ENCODE measurements at places on chromosomes 7 and 10. TPM values are rescaled to one million over a fixed set of nuclear protein-coding genes. Genes with fewer than 3 reads are reported as not detected.

Gene MOGAT3
- polyA plus RNA-seq: not detected

Gene NRCAM
- 106 TPM for polyA plus RNA-seq

Gene RBM20
- polyA plus RNA-seq: 0.17 TPM

Gene YWHAG
- polyA plus RNA-seq: 215 TPM

Gene TMEM229A
- polyA plus RNA-seq: 1.9 TPM

Gene SFRP4
- polyA plus RNA-seq: 0.81 TPM

Gene CAMK1D
- polyA plus RNA-seq: 169 TPM

Gene HYAL4
- not detected for polyA plus RNA-seq

Gene SPDYE16
- not detected for polyA plus RNA-seq

Gene TUBB8
- 0.29 TPM for polyA plus RNA-seq

Gene TBC1D12
- 6.0 TPM for polyA plus RNA-seq

Gene ASB13
- polyA plus RNA-seq: 13.7 TPM

Gene RARRES2
- polyA plus RNA-seq: 33.0 TPM

Gene CHAT
- not detected for polyA plus RNA-seq

Gene HOGA1
- 1.4 TPM for polyA plus RNA-seq

Gene SFTPD
- 1.2 TPM for polyA plus RNA-seq

Gene NEURL1
- polyA plus RNA-seq: 71.6 TPM

Gene GRID1
- polyA plus RNA-seq: 13.2 TPM

Gene ZEB1
- polyA plus RNA-seq: 9.6 TPM

Gene DEPP1
- polyA plus RNA-seq: 33.5 TPM

Gene CYP26C1
- not detected for polyA plus RNA-seq

Gene CNPY1
- 0.97 TPM for polyA plus RNA-seq

Gene ANKRD1
- not detected for polyA plus RNA-seq

Gene C7orf33
- polyA plus RNA-seq: not detected

Gene KCNH2
- polyA plus RNA-seq: 49.2 TPM

Gene CYP2C19
- not detected for polyA plus RNA-seq

Measured in brain (organoid and tissue), 16 donors.